Testis (tissue), 5 donors: ENCODE measurements at places on chromosomes 1 and 21. TPM values are rescaled to one million over a fixed set of nuclear protein-coding genes. Genes with fewer than 3 reads are reported as not detected.

The SLC35F3 gene
- total RNA-seq, result 0.43 TPM

The ANKRD35 gene
- total RNA-seq, result 1.7 TPM

The KRTAP15-1 gene
- not detected for total RNA-seq

The ATP1A4 gene
- 23.0 TPM for total RNA-seq

The SELL gene
- total RNA-seq, result 0.87 TPM

The ZNF436 gene
- 26.7 TPM for total RNA-seq

The CHIA gene
- total RNA-seq, result 0.31 TPM

The KRTAP10-9 gene
- not detected for total RNA-seq

The LCA5L gene
- 103 TPM for total RNA-seq

The DISP1 gene
- total RNA-seq, result 71.8 TPM

The SPRR2B gene
- total RNA-seq, result not detected

The ARHGEF10L gene
- 20.3 TPM for total RNA-seq

The CNIH3 gene
- total RNA-seq, result 8.5 TPM

The LMX1A gene
- 0.62 TPM for total RNA-seq

The MSH4 gene
- 5.5 TPM for total RNA-seq

The C2CD4D gene
- total RNA-seq, result 2.0 TPM

The B3GALNT2 gene
- 62.5 TPM for total RNA-seq

The KCNJ9 gene
- total RNA-seq, result 0.55 TPM

The NBPF15 gene
- 20.8 TPM for total RNA-seq

The SLC6A9 gene
- total RNA-seq, result 1.7 TPM

The TNFRSF14 gene
- total RNA-seq, result 45.1 TPM
